Heart left ventricle (tissue), 16 donors: ENCODE measurements at places on chromosomes 1 and 21. TPM values are rescaled to one million over a fixed set of nuclear protein-coding genes. Genes with fewer than 3 reads are reported as not detected.

DNA sequence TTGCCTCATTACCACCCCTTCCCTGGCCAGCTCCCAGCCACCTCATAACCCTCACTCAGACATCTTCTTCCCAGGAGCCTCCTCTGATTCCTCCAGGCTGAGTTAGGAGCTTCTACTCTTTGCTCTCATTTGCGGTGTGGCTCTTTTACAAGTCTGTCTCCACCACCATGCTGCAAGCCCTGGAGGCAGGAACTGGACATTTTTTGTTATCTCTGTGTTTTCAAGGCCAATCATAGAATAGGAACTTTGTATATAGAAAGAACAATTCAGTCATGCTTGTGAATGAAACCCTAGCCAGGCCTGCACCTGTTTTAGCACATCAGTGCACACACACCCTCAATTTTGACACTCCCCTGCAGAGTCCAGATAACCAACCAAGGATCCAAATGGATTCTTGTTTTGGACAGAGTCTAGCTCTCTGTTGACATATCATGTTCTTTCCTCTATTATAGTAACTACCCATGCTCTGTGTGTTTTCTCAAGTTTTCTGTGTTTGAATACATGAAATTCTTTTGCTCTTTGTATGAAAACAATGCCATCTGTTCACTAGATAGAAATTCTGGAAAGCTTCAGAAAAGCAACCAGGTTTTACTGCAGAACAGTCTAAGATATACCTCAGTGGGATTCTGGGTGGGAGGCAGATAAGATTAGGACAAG is 60.9 kb upstream of the ZNF648 start:
- no peaks in the 10 kb centered on the region for H3K27me3 ChIP-seq
- DNase-seq, result no peak
- no peaks in the 10 kb centered on the region for H3K4me1 ChIP-seq
- H3K27ac ChIP-seq, result no peak overlapping the region
- no peak overlapping the region for H3K4me3 ChIP-seq
- H3K36me3 ChIP-seq, result no peaks in the 10 kb centered on the region

GRCh38 chr1:37174341-37174740 is 140.0 kb upstream of the GRIK3 start:
- no peaks in the 10 kb centered on the region for H3K4me1 ChIP-seq
- H3K27ac ChIP-seq, result no peak overlapping the region
- no peak for DNase-seq
- H3K4me3 ChIP-seq, result no peak overlapping the region
- H3K36me3 ChIP-seq, result no peaks in the 10 kb centered on the region

DNA sequence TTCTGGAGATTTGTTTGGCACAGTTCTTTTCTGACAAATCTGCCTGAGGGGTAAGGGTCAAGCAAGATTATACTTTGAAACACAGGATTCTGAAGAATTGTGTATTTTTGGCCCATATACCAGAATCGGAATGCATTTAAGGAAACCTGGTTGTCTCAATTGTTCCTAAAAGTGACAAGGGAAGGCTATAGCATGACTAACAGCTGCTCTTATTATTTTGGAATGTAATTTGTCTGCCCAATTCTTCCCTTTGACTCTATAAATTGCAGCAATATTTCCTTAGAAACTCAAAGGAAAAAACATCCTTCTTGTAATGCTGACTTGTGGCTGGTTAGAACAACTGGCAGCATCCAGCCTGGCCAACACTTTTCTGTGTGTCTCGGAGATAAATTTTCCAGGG is 15.8 kb upstream of the VCAM1 start:
- no peaks in the 10 kb centered on the region for H3K36me3 ChIP-seq
- no peaks in the 10 kb centered on the region for H3K4me1 ChIP-seq
- DNase-seq, result no peak
- H3K27ac ChIP-seq, result no peak overlapping the region

- H3K36me3 ChIP-seq, result no peaks in the 10 kb centered on the region
- peak overlapping the region; percentile 65 for H3K27ac ChIP-seq
- DNase-seq, result no peak
These were observed 12.3 kb downstream of the AHDC1 start for GRCh38 chr1:27591622-27592021.

DNA sequence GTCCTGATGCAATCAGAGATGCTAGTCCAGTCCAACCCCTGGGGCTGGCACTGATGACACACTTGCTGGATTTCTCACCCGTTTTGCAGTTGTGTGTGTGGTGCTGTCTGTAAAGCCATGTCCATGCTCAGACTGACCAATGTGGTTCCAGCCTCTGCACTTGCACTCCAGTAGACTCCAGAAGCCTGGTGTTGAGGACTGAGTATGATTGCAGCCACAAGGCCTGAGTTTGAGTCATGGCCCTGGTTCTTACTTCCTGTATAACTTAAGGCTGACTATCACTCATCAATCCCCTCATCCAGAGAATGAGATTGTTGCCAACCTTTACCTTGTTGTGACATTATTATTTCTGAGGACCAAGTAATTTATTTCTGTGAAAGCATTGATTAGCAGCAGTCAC is 34.8 kb upstream of the IKBKE start:
- peaks cover 5% of the 10 kb centered on the region for H3K4me1 ChIP-seq
- peaks cover 31% of the 10 kb centered on the region for H3K36me3 ChIP-seq
- H3K27ac ChIP-seq, result no peak overlapping the region
- H3K27me3 ChIP-seq, result no peaks in the 10 kb centered on the region
- no peak for DNase-seq
- no peak overlapping the region for H3K4me3 ChIP-seq

- no peak overlapping the region for H3K27ac ChIP-seq
- H3K4me1 ChIP-seq, result peaks cover 8% of the 10 kb centered on the region
- no peak overlapping the region for H3K4me3 ChIP-seq
- no peak for DNase-seq
- H3K36me3 ChIP-seq, result no peaks in the 10 kb centered on the region
- H3K27me3 ChIP-seq, result peaks cover 3% of the 10 kb centered on the region
These were observed 4.2 kb downstream of the FMO1 start for GRCh38 chr1:171252482-171252881.

- no peaks in the 10 kb centered on the region for H3K27me3 ChIP-seq
- no peak overlapping the region for H3K27ac ChIP-seq
- no peaks in the 10 kb centered on the region for H3K4me1 ChIP-seq
These were observed 669.6 kb downstream of the PTPRC start for GRCh38 chr1:199308349-199308846.

GRCh38 chr21:43859747-43860214 is 5.2 kb upstream of the AGPAT3 start:
- H3K36me3 ChIP-seq, result no peaks in the 10 kb centered on the region
- H3K27ac ChIP-seq, result no peak overlapping the region
- no peak overlapping the region for H3K4me3 ChIP-seq
- H3K4me1 ChIP-seq, result peaks cover 5% of the 10 kb centered on the region

GRCh38 chr1:3547055-3548005 is 64.0 kb downstream of the MEGF6 start:
- H3K27me3 ChIP-seq, result peaks cover 4% of the 10 kb centered on the region
- H3K4me3 ChIP-seq, result no peak overlapping the region
- no peak for DNase-seq
- no peaks in the 10 kb centered on the region for H3K36me3 ChIP-seq

DNA sequence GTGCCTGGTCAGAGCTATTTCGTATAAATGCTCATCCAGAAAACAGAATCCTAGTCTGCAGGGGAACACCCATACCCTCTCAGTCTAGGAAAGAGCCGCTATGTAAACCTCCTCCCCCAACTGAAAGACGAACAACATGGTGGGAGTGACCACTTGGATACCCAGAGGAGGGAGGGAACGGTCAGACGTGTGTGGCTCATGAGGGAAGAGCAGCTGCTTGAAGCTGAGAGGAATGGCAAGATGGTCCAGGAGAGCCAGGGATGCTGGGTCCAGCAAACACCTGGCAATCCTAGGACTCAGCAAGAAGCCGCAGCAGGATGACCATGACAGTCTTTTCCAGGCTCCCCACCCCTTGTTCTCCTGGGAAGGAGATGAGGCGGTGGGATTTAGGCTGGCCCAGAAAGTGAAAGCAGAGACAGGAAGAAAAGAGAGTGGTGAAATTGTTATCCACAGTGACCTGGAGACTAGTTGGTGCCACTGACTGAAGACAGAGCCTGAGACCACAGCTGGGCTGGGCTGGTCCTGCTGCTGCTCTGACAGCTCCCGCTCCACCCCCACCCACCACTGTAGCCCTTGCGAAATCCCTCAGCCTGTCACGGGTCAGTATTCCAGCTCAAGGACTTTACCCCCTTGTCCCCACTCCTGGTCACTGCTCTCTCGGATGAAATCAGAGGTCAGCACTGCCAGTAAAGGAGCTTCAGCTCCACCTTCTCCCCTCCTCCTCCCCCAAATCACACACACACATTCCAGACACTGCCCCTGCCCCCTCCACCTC is 3.6 kb downstream of the CERS2 start:
- no peak overlapping the region for H3K4me3 ChIP-seq
- DNase-seq, result peak; percentile 69
- peak overlapping the region; percentile 98 for H3K27ac ChIP-seq
- H3K27me3 ChIP-seq, result no peaks in the 10 kb centered on the region
- peaks cover 32% of the 10 kb centered on the region for H3K36me3 ChIP-seq

DNA sequence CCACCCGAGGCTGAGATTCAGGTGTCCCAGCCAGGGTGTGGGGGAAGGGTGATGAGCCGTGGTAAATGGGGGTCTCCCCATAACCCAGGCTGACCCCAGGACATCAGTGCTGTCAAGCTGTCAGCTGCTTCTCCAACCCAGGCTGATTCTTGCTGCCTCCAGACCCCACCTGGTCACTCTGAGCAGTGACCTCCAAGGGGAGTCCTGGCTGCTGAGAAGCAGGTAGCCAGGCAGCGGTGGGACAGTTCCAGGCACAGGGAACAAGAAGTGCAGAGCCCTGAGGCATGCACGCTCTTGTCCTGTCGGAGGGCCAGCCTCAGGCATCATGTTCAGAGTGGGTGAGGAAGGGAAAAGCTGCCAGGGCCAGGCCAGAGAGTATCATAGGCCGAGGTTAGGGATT is 1.1 kb downstream of the ESPN start:
- H3K36me3 ChIP-seq, result no peaks in the 10 kb centered on the region
- no peak overlapping the region for H3K27ac ChIP-seq
- H3K4me1 ChIP-seq, result peaks cover 24% of the 10 kb centered on the region
- no peak overlapping the region for H3K4me3 ChIP-seq
- peaks cover 43% of the 10 kb centered on the region for H3K27me3 ChIP-seq

GRCh38 chr1:172278478-172278877 is 142.0 kb upstream of the C1orf105 start:
- H3K27ac ChIP-seq, result no peak overlapping the region
- DNase-seq, result no peak
- no peaks in the 10 kb centered on the region for H3K27me3 ChIP-seq
- no peaks in the 10 kb centered on the region for H3K36me3 ChIP-seq
- no peak overlapping the region for H3K4me3 ChIP-seq

DNA sequence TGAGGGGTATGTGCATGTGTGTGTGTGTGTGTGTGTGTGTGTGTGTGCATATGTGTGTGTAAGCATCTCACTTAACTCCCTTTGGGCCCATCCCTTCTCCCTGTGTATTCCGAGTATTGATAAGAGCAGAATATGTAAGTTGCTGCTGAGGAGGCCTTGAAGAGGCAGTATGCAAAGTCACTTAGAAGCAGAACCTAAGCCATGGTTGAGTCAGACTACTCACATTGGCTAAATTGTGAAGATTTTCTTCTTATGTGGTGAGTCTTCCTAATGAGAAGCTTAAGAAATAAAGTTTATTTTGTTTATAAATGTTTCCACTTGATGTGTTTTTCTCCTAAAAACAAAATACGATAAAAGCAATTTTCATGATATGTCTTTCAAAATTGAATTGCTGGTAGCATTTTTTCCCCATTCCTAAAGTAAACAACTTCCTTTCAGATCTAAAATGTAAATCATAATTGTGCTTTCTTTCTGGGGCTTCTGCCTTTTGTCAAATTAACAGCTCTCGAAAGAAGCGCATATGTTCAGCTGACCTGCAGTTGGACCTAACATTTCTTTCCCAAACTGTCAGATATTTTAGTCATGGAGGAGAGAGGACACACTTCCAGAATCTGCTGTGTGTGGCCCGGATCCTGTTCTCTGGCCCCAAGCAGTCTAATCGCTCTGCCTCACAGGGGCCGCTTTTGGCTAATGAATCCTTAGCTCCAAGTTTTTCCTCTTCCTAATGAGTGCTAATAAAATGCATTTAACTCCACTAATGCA is 284.0 kb downstream of the DUSP10 start:
- H3K27me3 ChIP-seq, result no peaks in the 10 kb centered on the region
- no peak overlapping the region for H3K27ac ChIP-seq
- DNase-seq, result no peak

- H3K27me3 ChIP-seq, result no peaks in the 10 kb centered on the region
- H3K4me1 ChIP-seq, result no peaks in the 10 kb centered on the region
- no peak overlapping the region for H3K27ac ChIP-seq
- H3K4me3 ChIP-seq, result no peak overlapping the region
- DNase-seq, result no peak
These were observed 65.2 kb upstream of the KLHDC7A start for GRCh38 chr1:18415448-18416027.

SYT14 gene
- not detected for total RNA-seq

ZSCAN20 gene
- total RNA-seq, result 7.5 TPM

CSRP1 gene
- 82.4 TPM for total RNA-seq

GJA9 gene
- not detected for total RNA-seq

SERINC2 gene
- total RNA-seq, result 8.5 TPM

FCER1G gene
- 2.9 TPM for total RNA-seq

MYBPH gene
- not detected for total RNA-seq
